Uterus (tissue), 4 donors: ENCODE measurements at places on chromosomes 5 and 9. TPM values are rescaled to one million over a fixed set of nuclear protein-coding genes. Genes with fewer than 3 reads are reported as not detected.

GPR150 gene
- total RNA-seq, result not detected

ENTPD8 gene
- not detected for total RNA-seq

GRCh38 chr5:140054086-140054689 lies 11.1 kb upstream of the NRG2 start:
- H3K36me3 ChIP-seq, result no peaks in the 10 kb centered on the region

- no peaks in the 10 kb centered on the region for H3K27me3 ChIP-seq
- no peak for DNase-seq
These were observed 61.7 kb upstream of the TAF11L2 start for GRCh38 chr5:17436350-17436749.

DNA sequence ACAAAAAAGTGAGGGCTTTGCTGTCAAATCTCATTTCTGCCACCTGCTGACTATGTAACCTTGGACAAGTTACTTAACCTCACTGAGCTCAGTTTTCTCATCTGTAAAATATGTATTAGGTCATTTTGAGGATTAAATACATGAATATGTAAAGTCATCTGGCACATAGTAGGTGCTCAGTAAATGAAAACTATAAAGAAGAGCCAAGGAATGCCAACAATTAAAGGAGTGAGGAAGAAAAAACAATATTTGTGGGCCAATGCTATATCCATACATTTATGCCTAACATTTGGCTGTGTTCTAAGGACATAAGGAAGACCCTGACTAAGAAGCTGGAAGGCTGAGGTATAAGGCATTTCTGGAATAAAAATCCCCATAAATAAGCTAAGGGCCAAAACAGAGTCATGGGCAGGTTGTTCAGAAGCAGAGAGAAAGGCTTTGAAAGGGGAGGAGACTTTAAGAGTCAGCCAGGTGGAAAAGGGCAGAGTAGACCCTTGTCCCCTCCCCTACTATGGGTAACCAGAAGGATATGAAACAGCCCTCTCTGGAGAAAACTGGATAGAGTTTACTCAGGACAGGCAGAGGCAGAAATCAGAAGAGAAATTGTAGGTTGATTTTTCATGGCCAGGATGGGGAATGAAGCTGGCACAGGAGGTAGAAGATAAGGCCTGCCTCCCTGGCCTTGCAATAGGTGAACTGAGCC lies 47.6 kb upstream of the SIL1 start:
- H3K4me3 ChIP-seq, result no peak overlapping the region
- H3K27ac ChIP-seq, result no peak overlapping the region
- no peak for DNase-seq
- H3K4me1 ChIP-seq, result no peaks in the 10 kb centered on the region
- H3K36me3 ChIP-seq, result no peaks in the 10 kb centered on the region
- H3K27me3 ChIP-seq, result no peaks in the 10 kb centered on the region

- no peak for DNase-seq
- no peaks in the 10 kb centered on the region for H3K27me3 ChIP-seq
- no peak overlapping the region for H3K4me3 ChIP-seq
- H3K36me3 ChIP-seq, result no peaks in the 10 kb centered on the region
- no peak overlapping the region for H3K27ac ChIP-seq
These were observed 93.4 kb downstream of the OSTF1 start for GRCh38 chr9:75181750-75182149.

GRCh38 chr5:147956842-147957223 lies 50.5 kb upstream of the C5orf46 start:
- no peaks in the 10 kb centered on the region for H3K4me1 ChIP-seq
- no peak overlapping the region for H3K4me3 ChIP-seq
- H3K27me3 ChIP-seq, result no peaks in the 10 kb centered on the region
- DNase-seq, result no peak
